ENCODE measurements at places on chromosomes 3 and 15.

DNA sequence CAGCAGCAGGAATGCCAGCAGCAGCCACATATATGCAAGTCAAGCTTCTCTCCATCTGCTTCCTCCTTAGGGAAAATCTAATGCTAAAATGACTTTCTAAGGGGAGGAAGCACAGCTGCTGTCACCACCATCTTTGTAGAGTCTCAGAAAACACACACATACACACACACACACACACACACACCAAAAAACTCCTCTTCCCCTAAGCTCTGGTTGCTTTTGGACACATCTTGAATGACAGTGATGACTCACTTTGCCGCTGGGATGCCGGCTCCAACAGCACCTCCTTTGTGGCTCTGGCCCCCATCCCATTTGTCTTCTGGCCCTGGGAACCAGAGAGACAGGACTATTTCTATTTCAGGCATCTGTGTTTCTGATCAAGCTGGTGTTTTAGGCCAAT is 124.8 kb upstream of the GOLIM4 start:
- no peak for DNase-seq

DNA sequence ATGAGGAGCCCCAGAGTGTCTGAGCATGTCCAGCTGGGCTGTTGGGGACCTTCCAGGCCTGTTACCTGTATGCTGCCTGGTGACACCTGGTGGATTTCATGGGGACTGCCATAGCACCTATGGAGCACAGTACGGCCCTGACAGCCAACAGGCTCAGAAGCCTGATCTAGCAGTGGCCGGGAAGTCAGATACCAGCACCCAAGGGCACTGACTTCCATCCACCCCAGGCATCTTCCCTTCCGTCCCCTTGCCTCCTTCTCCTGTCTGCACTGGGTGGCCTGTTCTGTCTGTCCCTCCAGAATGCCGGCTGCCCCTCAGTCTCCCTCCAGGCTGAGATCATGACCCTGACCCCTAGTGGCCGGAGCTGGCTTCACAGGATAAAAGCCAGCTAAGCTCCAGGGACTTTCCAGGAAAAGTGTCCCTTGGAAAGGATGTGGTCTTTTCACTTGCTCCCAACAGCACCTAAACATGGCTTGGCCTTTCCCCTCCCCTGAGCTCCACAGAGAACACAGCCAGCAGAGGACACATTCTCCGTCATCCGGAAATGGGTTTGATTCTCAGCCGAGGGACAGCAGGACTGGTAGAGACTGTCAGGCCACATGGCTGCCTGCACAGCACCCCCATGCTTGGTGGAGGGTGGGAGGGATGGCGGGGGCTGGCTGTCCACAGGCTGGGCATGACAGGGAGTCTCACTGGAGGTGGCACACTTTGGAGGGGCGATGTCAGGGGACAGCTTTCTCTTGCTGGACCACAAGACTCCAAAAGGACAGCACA is 9.5 kb downstream of the RPS17 start:
- peak; percentile 88 for DNase-seq

GRCh38 chr3:185207931-185208746 is 45.7 kb downstream of the EHHADH start:
- peak; percentile 64 for DNase-seq

DNA sequence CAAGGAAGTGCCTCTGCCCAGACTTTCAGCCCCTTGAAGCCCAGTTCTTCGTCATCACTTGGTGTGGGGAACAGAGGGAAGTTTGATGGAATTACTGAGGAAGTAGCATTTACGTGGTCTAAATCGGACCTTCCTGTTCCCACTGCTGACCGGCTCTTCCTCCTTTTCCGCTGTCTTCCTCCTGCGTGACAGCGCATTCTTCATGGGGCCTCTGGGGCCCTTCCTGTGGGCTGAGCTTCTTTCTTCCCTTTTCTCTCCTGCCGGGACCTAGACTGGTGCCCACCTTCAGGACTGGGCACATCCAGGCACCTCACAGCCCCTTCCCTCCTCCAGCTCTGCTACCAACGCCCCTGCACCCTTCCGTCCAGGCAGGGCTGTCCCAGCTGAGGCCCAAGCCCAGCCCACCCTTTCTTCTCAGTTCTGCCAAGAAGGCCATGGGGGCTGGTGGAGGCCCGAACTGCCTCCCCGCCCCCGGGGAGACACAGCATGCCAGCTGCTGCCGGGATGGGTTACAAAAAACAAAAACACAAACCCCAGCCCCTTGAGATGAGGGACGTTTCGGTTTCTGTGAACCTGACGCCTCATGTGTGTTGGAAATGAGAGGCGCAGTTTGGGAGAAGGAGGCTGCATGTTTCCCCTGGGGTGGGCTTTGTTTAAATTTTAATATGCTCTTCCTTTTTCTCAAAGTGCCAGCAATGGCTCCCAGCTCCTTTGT is 19.1 kb downstream of the ZNF710 start:
- DNase-seq = no peak

DNA sequence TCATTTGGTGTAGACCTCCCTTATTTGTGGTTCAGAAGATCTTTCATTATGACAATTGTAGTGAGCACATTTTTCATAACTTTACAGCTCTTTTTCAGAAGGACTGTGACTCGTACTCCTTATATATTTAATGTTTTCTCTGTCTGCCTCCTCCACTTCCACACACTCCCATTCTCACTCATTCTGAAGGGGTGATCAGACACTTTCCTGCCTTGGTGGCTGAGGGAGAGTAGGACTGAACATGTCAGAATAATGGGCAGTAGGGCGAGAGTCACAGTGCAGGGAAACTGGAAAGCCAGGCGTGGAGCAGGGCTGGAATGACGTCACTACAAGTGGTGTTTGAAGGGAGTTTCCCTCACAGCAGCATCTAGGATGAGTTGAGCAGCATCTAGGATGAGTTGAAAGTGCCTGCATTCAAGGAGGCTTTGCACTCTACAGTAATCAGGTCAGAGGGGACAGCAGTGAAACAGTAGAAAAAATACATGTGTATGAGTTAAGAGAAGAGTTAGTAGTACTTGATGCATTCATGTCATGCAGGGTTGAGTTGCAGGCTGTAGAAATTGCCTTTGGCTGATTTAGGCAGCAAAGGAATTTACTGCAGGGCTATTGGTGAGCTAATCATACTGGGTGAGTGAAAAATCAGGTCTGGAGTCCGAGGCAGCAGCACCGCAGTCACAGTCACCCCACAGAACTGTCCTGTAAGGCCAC is 36.3 kb upstream of the FBXL22 start:
- DNase-seq = no peak

DNA sequence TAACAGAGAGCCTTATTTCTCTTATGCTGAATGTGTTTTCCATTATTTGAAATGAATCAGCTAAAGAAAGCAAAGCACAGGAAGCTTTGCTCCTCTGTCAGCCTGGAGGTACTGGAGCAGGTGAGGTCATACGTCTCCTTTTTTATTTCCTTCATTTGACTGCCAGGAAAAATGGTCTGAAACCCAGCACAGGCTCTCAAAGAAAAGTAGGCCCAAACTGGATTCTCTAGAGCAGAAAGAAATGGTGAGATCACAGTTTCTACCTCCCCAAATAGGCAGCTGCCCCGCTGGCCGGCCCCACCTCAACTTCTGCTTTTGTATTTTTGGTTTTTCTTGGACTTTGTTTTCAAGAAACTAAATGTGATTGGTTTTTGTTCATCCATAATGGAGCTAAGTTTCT is 95.1 kb downstream of the RPL39L start:
- DNase-seq = peak; percentile 82

DNA sequence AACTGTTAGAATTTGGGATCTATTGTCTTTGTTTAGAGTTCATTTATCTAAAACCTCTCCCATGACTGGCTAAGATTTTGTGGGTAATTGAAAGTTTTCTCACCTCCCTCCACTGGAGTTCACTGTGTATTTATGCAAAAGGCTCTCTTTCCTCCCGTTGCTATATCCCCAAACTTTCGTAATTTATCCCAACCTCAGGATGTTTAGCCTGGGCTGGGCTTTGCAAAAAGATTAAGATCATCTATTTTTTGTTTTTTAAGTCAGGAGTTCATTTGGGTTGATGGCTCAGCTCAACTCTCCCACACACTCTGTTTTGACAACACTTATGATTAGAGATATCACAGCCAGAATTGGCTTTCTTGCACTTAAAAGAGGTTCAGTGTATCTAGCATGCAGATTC is 27.0 kb downstream of the SUCNR1 start:
- DNase-seq = no peak

DNA sequence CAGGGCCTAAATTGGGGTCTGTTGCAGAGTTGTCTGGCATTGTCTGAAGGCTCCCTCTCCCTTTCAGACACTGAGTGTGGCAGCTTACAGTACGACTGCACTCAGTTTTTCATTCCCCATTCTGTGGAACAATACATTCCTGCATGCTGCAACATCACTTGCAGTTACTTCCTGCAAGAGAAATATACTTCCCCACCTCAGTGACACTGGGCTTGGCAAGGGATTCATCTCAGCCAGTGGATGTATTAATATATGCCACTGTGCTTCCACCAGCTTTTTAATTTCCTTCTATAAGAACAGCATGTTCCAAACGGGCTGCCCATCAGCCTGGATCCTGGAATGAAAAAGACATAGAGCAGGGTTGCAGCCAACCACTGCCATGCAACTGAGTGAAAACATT is 23.1 kb downstream of the B3GALNT1 start:
- no peak for DNase-seq

DNA sequence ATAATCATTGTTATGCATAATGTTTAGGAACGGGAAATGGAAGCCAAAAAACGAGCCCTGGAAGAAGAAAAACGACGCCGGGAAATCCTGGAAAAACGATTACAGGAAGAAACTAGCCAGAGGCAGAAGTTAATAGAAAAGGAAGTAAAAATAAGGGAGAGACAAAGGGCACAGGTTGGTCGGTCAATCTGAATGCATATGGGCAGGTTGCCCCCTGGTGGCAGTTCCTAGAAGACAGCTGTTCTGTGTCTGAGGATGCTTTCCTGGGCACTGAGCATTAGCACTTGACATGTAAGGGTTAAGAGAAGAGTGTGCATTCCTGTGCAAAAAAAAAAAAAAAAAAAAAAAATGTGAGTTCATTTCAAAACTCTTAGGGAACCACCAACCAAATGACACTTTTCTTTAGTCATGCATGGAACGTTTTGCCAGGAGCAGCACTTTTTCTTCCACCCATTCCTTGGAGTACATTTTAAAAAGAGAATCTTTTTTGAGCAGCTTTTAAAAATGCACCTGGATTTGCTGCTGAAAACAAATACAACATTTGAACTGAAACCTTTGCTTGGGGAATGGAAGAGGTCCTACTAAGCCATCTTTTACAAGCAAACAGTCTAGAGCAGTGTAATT is 11.1 kb upstream of the ABHD10 start:
- peak; percentile 83 for DNase-seq

GRCh38 chr3:3778641-3779270 is 20.5 kb upstream of the LRRN1 start:
- DNase-seq = no peak

DNA sequence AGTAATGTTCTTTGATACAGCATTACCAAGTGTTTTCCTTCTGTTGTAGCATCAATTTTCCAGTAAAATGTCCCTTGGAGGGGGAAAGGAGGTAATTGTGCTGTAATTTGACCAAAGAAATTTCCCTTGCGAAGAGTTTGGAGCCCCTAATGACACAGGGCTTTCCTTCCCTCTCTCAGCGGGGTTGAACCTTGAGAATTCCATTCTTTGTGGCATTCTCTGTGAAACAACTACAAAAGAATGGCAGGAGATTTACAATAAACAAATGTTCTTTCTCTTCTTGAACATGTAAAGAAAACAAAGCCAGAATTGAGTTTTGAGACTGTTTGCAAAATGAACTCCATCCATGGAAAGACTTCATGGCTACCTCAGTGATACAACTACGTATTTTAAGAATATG is 53.4 kb downstream of the SIDT1 start:
- DNase-seq = no peak

DNA sequence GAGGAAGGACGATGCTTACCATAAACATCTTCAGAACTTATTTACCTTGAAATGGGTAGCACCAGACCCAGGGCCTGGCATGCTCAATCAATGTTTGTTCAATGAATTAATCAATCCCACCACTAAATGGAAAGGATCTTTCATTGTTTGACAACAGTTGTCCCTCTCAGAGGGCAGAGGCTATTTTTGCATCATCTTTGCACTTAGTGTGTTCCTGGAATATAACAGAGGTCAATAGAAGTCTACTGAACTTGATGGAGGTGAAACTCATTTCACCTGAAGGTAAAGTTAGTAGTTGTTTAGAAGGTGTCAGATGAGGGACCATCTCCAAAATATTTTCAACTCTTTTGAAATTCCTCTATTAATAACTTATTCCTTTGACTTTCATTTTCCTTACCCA is 36.9 kb upstream of the LACTB start:
- DNase-seq = no peak

- DNase-seq = no peak
Measured at GRCh38 chr15:27955087-27955486, 144.0 kb downstream of the OCA2 start.

DNA sequence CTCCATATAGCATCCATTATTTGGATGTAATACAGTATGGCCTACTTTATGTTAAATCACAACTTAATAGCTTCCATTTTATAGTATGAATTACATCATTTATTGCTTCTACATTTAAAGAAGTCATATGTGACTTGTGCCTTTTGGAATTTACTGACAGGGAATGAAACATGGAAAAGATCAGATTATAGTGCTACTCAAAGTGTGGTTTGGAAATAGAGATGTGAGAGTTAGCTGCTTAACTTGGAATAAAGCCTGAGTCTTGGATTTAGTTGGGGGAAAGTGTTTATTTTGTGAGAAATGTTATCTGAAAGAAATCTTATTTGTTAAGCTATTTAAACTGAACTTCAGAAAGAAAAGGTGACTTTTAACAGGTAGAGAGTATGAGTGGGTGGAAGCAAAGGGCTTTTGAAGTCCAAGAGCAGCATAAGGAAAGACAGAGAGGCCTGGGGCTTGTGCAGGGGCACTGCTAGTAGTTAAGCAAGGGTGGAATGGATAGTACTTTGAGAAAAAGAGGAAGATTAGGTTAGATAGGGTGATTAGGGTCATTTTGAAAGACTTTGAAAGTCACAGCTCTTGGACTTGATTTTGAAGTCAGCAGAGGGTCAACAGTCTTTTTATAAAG is 60.5 kb downstream of the SLMAP start:
- no peak for DNase-seq

GRCh38 chr15:25416693-25417092 is 22.1 kb downstream of the UBE3A start:
- no peak for DNase-seq

- no peak for DNase-seq
Measured at GRCh38 chr3:151976211-151977050, 103.0 kb downstream of the SUCNR1 start.

GRCh38 chr3:33438881-33439545 is 1.2 kb downstream of the UBP1 start:
- DNase-seq = no peak

- DNase-seq = no peak
Measured at GRCh38 chr15:96992817-96993216, 662.3 kb downstream of the NR2F2 start.

GRCh38 chr3:104257486-104257885 is 1109.2 kb upstream of the ALCAM start:
- DNase-seq = no peak
